ENCODE measurements at places on chromosomes 7 and 10. TPM values are rescaled to one million over a fixed set of nuclear protein-coding genes. Genes with fewer than 3 reads are reported as not detected.

- DNase-seq, result peak; percentile 12
These were observed 178.4 kb upstream of the TARP start for GRCh38 chr7:38451840-38452239.

ANKRD7 gene
- total RNA-seq, result 1.0 TPM

LRIT1 gene
- total RNA-seq, result not detected

DNA sequence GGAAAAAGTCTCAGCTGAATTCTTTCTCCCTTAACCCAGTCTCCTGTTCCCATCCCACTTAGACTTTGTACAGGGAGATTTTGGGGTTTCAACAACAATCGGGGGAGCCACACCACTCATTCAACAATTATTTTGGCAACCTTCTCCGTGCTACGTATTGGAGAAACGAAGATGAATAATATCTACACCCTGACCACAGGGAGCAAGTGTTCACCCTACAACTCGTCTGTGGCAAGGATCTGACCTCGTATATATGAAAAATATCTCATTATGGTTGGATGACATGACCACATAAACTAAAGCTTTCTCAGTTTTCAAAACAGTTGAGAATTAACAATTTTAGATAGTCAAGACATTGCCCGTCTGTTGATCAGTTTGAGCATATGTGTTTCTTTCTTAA is 302.1 kb downstream of the CACNA2D1 start:
- DNase-seq, result no peak

FAM25G gene
- not detected for total RNA-seq

TEX36 gene
- not detected for total RNA-seq

RBP3 gene
- total RNA-seq, result not detected

- no peak for DNase-seq
These were observed 771 bp upstream of the ADIRF start for GRCh38 chr10:86967481-86967941.
